NCI-H1048 (cell line): ENCODE measurements at places on chromosomes 4 and X.

DNA sequence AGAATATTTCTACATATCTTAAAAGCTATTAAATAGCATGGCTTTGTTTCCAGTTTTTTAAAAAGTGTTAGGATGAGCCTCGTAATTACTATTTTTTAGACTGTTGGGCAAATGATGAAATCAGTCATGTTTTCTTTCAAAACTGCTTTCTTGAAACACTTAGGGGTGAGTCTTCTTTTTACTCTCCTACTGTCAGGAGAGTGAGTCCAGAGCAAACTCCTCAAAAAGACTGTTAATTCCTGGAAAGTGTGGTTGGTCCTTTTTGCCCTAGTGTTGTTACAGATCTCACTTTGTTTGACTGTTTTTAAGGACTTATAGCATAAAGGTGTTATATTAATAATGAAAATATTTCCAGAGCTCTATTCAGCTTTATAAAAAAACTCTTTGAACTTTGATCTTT, 6.3 kb downstream of the GSTCD start:
- DNase-seq, result no peak

- DNase-seq, result no peak
Observed at GRCh38 chrX:28628120-28628519, 40.9 kb downstream of the IL1RAPL1 start.

GRCh38 chrX:103864886-103865534, 33.0 kb upstream of the RAB9B start:
- no peak for DNase-seq

GRCh38 chr4:18321956-18322530, 300.5 kb upstream of the LCORL start:
- no peak for DNase-seq

GRCh38 chr4:90124276-90124675, 2.9 kb upstream of the CCSER1 start:
- DNase-seq, result no peak

GRCh38 chrX:72169008-72169728, 12.4 kb upstream of the PIN4 start:
- no peak for DNase-seq

- DNase-seq, result no peak
Observed at GRCh38 chr4:36173905-36174304, 70.4 kb downstream of the ARAP2 start.

DNA sequence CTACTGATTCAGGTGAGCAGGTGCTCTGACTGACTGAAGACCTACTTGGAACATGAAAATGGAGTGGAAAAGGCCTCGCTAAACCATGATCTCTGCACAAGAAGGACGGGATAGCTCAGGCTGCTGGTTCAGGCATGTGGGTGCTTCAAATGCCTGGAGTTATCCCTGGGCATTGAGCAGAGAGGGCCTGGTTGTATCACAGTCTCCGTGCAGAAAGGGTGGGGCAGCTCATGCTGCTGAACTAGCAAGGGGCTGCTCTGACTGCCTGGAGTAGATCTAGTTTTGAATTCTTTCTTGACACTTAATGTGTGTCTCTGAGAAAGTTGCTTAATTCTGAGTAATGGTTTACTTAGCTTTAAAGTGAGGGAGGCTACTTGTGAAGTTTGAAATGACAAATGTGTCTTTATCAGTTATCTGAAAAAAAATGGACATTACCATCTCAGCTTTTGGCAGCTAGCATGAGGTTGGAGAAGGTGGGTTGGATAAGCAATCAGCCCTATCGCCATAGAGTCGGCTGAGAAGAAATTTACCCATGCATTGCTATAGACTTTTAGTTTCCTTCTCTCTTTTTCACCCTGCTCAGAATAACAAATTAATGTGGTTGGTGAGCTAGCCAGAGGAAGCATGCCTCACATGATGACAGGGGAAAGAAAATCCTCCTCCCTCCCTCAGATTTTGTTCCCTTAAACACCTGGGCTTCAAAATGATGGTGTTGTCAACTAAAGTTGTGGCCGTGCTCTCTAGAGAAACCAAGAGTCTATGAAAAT, 832.4 kb downstream of the STIM2 start:
- DNase-seq, result no peak

DNA sequence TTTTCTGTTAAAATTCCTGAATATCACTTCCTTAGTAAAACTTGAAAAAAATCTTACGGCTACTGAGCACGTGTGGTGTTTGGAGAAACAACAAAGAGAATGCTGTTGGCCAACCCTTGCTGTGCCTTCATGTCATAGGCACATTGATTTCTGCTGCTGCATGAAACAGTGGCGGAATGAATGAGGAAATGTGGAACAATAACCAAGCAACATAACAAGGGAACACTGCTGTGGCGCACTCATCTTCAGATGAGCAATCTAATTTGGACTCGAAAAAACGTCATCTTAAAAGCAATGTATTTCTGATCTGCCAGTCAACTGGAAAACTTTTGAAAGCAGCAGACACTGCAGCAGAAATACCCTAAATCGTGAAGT, 51.4 kb downstream of the PROM1 start:
- DNase-seq, result no peak

GRCh38 chrX:118847676-118848075, 24.1 kb downstream of the ZCCHC12 start:
- DNase-seq, result peak; percentile 16

- no peak for DNase-seq
Observed at GRCh38 chr4:61440321-61440720, 240.2 kb downstream of the ADGRL3 start.

DNA sequence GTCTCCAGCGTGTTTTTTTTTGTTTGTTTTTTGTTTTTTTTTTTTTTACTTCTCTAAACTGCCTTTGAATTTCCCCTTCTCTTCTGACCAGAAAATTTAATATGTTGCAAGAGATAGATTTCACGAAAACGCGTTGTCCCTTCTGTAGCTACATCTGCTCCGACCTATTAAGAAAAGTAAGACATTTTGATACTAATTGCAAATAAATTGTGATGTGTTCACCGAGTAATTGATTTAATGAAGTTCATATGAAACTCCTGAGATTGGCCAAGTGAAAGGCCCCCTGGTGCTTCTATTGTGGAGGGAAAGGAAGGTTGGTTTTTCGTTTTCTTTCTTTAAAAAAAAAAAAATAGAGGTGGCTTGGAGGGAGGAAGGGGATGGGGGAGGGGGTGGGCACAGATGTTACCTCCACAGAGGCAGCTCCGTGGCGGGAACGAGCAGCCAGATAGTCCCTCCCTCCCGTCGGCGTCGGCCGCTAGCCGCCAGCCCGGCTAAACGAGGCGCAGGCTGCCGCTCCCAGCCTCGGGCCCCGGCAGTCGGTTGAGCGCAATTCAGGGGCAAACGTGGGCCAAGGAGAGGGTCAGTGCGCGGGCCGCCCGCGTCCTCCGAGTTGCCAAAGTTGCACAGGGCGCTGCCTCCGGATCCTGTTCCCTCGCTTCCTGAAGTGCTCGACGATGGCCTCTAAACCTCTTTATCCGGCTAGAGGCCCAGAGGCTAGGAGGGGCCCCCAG, 139.1 kb upstream of the ZIC3 start:
- no peak for DNase-seq
